ENCODE measurements at places on chromosomes 4 and X.

- no peak for DNase-seq
Measured at GRCh38 chr4:135601351-135601750, 1399.8 kb upstream of the PABPC4L start.

DNA sequence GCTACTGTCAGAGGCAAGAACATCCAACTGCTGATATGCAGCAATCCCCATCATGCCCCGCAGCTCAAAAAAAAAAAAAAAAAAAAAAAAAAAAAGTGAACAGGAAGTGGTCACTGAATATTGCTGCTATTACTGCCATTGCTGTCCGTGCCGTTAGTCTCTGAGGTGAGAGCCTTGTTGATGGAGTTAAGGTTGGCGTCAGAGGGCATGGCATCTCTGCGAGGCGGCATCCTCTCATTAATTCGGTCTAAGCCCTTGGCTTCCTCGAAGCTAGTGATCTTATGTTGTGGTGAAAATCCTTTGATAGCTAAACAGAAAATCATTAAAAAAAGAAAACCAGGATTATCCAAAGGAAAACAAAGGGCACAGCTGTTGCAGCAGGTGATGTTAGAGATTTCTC lies 321.6 kb downstream of the PPP3CA start:
- DNase-seq = no peak

GRCh38 chr4:17293901-17294300 lies 218.0 kb downstream of the QDPR start:
- no peak for DNase-seq

- no peak for DNase-seq
Measured at GRCh38 chrX:9847071-9847470, 60.8 kb downstream of the SHROOM2 start.

- DNase-seq = no peak
Measured at GRCh38 chrX:84118769-84119168, 69.2 kb downstream of the RPS6KA6 start.

DNA sequence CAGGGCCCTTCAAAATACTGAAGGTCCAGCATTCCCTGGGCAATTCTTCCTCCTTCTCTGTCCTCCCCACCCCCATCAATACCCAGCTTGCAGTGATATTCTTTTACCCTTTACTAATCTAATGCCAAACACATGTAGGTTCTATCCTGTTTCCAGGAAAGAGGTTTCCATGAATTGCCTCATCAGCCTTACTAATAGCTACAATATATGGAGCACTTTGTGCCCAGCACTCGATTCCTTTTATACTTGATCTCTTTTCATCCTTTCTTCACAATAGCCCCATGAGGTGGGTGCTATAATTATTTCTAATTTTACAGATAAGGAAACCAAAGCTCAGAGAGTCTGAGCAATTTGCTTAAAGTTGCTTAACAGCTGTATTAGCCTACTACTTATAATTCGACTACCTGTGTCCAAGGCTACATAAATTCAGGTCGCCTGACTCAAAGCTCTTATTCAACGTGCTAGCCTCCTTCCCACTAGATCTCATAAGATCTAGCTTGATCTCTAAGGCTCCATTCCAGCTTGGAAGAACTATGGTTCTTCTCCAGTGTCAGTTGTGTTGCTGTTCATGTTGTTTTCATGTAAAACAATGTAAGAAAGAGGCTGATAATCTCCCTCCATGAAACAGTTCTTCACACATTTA lies 229.6 kb upstream of the PGRMC2 start:
- no peak for DNase-seq

GRCh38 chrX:66007851-66008250 lies 32.0 kb downstream of the VSIG4 start:
- DNase-seq = no peak

GRCh38 chr4:100525686-100526085 lies 7.9 kb upstream of the EMCN start:
- no peak for DNase-seq

- DNase-seq = no peak
Measured at GRCh38 chr4:98784947-98785706, 126.7 kb upstream of the TSPAN5 start.

DNA sequence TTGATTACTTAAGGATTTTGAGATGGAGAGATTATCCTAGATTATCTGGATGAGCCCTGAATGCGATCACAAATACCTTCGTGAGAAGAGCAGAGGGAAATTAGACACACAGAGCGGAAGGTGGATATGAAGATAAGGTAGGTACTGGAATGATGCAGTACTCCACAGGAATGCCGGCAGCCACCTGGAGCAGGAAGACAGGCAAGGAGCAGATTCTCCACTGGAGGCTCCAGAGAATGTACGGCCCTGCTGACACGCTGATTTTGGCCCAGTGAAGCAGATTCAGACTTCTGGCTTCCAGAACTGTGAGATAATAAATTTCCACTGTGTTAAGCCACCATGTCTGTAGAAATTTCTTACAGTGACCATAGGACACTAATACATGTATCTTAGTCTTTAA lies 79.4 kb upstream of the PITX2 start:
- DNase-seq = no peak

DNA sequence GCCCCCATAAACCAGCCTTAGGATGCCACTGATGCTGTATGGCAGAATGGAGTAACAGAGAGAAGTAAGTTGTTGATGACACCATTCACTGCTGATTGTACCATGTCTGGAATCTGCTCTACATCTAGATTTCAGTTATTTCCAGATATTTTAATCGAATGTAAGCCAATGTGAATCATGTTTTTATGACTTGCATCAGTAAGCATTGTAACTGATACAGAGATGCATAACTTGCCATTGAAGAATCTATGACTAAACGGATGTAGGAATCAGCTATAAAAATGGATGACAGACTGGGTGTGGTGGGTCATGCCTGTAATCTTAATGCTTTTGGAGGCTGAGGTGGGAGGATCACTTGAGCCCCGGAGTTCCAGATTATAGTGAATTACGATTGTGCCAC lies 161.0 kb upstream of the GATB start:
- DNase-seq = no peak

DNA sequence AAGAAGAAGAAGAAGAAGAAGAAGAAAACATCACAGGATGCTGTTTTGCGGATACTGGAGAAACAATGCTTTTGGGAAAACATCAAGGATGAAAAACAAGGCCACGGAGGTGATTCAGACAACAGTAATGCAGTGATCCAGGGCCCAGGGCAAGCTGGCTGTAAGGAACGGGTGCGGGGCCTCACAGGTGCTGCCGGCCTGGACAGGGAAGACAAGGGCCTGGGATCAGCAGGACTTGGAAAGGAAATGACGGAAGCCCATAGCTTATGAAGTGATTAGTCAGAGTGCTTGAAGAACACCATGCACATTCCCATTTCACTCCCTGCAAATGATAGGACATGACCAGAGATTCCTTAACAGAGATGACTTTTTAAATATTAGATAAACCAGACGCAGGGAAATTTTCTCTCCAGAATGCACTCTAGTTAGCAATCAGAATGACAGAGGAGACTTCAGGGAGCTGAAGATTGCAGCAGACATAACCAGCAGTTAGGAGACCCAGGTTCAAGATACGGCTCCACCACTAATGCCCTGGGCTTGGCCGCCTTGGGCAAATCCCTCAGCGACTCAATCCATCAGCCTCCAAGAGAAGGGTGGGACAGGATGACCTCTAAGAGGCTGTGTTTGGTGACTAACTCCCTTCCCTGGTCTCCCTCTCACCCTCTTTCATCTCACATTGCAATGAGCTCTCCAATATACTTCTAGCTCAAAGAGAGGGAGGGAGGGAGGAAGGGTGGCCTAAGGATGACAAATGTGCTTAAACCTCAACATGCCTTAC lies 54.1 kb downstream of the APBB2 start:
- DNase-seq = no peak

DNA sequence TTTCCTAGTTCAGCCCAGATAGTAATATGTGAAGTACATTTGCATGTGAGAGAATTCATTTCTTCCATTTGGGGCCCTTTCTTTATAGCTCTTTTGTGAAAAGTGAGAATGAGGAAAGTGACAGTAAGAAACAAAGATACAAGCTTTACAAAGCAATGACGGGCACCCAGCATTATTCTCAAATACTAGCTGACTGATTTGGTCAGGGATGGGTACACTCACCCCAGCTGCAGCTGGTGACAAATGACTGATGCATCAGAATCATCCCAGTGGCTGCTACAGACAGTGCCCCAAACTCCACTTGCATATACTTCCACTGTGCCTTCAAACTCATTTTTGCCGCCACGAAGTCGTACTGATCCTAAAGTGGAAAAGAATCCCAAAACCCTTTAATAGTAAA lies 14.8 kb downstream of the PRSS12 start:
- DNase-seq = no peak

DNA sequence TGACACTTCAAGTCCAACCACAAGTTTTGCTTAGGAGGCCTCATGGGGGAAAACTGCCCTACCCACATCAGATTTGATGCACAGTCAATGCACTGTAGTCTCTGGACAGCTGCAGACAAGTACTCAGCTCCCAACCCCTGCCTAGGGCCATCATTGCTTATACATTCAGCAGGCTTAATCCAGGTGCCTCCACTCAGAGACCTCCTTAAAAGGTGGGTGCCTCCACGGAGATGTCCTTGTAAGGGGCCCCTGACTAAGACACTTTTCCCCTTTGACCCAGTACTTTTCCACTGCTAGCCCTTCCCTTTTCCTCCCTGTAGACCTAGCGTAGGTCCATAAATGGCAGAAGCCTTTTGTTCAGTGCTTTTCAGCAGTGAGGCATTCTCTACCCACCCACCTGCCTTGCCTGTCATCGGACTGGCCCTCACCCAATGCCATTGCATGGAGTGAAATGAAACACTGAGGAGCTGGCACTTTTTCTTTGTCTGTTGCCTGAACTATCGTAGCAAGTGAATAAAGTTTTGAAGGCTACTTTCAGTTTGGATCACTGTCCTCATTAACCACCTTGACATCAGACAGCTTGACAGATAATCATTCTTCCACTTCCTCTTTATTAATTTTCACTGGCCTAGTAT lies 23.8 kb upstream of the PLK4 start:
- DNase-seq = no peak

DNA sequence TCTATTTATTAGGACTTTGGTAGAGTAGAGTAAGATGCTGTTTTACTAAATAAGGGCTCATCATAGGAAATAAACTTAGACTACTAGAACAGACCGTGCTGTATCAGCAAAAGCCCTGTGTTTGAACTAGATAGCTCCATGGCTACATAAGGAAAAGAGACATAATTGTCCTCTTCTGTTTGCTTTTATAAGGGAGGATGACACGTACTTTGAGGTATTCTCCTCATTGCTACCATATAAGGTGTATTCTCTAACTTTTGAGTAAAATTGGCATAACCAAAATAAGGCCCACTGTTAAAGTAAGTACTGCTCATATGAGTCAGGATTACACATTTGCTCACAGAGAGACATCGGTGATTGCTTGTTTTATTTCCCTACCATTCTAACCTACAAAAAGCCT lies 64.3 kb downstream of the PDLIM5 start:
- DNase-seq = no peak

GRCh38 chrX:111098874-111099273 lies 2.9 kb downstream of the PAK3 start:
- DNase-seq = no peak

GRCh38 chr4:139834981-139835391 lies 169.4 kb downstream of the MGST2 start:
- DNase-seq = no peak

- DNase-seq = no peak
Measured at GRCh38 chrX:1106478-1107210, 105.8 kb downstream of the CRLF2 start.

GRCh38 chr4:113382704-113383103 lies 333.3 kb downstream of the ANK2 start:
- DNase-seq = no peak

- no peak for DNase-seq
Measured at GRCh38 chr4:186192066-186192612, 772 bp downstream of the CYP4V2 start.

- no peak for DNase-seq
Measured at GRCh38 chr4:4311193-4311592, 21.1 kb downstream of the ZBTB49 start.

GRCh38 chr4:87103691-87104187 lies 116.7 kb downstream of the KLHL8 start:
- no peak for DNase-seq

Data from DMS 273 treated with DMSO at 0.1 percent for 48 hours (cell line).